ENCODE measurements at places on chromosomes 2 and 18. TPM values are rescaled to one million over a fixed set of nuclear protein-coding genes. Genes with fewer than 3 reads are reported as not detected.

GRCh38 chr18:24827501-24827900 lies 367.1 kb downstream of the HRH4 start:
- DNase-seq: no peak

DNA sequence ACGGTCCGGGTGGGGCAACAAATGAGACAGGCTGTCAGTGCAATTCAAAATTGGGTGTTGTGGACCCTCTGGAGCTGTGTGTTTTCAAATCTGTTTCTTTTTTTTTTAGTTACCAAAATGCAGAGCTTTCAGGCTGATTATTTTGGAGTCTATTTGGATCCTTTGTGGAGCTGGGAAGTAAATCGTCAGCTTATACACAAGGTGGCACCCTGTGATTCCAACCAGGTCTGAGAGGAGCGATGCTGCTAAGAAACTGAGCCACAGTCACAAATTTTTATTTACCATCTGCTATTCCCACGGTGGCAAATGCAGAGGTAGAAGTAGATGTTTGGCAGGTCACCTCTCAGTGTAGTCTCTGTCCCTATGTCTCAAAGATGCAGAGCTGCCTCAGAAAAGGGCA lies 3.8 kb upstream of the EPC2 start:
- no peak for DNase-seq

DNA sequence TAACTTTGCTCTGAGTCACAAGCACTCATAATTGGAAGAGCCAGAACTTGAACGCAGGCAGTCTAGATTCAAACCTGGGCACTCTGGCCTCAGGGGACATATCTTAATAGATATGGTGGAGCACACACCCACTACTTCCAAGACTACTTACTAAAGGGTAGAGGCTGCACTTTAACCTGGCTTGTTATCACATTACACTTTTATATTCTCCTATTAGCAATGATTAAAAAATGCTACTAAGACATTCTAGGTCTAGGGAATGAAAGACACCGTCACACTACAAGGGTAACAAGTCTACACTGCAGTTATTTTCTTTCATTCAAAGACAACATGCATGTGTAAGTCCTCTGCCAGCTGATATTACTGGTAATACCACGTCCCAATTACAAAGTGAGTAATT lies 258.8 kb downstream of the ZNF521 start:
- DNase-seq: no peak

GRCh38 chr2:167424221-167424620 lies 535.9 kb downstream of the XIRP2 start:
- no peak for DNase-seq

DNA sequence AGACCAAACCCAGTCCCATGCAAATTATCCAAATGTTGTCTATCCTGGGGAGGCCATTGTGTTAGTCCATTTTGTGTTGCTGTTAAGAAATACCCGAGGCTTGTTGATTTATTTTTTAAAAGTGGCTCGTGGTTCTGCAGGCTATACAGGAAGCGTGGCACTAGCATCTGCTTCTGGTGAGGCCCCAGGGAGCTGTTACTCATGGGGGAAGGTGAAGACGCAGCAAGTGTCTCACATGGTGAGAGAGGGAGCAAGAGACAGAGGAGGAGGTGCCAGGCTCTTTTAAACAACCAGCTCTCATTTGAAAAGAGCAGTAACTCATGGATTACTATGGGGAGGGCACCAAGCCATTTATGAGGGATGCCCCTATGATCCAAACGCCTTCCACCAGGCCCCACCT lies 80.3 kb upstream of the ARL4C start:
- no peak for DNase-seq

DNA sequence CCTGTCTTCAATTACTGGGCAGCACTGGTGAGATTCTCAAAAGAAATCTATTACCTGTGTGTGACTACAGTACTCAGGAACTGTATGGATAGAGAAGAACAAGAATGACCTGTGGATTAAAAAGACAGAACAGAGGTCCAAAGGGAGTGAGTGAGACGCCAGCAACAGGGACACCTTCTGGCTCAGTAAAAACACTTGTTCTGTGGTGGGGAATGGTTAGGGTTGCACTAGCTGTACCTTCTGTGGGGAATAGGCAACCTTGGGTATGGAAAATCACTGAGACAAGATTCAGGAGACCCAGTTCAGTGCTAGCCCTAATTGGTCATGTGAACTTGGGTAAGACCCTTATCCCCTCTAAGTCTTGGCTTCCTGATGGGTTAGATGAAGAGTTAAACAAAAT lies 986.0 kb downstream of the TSN start:
- no peak for DNase-seq

DNA sequence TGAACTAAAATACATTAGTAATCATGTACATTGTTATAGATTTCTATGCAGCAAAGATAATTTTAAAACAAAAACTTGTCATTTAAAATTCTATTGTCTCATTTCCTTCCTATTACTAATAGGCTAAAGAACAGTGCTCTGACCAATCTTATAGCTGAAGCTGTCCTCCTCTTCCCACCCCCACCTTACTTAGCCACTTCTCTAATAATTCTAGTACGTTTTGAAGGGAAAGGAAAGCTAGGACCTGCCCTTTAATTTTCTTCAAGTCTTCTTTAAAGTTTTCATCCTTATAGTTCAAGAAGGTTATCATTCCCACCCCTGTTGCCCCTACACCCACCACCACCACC lies 121.6 kb downstream of the RBMS1 start:
- no peak for DNase-seq

DNA sequence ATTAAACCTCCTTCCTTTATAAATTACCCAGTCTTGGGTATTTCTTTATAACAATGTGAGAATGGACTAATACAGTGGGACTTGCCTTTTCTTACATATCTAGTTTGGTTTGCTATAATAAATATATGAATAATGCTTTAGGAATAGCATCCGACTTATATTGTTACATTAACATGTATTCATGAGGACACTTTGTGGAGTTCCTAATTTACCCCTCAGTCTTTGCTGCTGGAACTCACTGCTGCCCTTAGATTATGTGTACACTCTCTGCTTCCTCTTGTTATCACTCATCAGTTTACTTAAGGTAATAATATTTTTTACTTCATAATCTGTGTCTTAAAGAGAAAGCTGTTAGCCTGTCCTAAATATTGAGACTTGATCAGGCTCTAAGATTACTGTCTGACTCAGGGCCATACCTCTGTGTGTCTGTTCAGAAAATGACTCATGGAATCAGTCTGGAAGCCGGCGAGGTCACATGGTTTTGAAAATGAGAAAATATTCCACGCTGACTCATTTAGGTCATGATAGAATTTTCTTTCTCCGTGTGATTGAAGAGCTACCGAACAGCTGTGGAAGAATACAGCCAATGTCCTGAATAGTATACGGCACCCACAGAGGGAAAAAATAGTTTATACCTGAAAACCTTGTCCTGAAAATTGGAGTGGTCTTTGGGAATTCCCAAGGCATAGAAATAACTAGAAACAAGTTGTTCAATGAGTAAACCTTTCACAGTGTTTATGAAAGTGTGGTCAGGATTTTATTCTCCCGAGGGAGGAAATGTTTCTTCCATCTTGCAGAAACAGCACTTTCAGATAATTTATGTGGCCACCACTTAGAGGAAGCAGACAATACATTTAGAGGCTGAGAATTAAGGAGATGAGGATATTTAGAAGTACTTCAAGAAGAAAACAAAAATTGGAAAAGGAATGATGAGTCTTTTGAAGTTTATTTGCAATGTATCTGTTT lies 156.4 kb downstream of the DSEL start:
- DNase-seq: peak; percentile 38

DNA sequence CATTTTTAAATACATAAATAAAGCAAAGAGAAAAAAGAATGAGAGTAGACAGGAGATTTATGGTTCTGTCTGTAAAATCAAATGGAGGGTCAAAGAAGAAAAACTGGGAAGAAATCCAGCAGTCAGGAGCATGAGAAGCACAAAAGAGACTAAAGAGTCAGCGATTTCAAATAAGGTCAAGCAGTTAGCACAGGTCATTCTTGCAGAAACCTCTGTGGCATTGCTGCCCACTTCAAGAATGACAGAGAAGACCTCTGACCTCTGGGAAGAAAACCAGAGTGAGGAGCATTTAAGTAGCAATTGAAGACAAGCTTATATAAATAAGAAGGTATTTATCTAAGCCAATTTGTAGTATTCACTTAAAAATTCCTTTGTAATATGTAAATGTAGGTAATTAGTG lies 172.0 kb upstream of the SPOPL start:
- DNase-seq: no peak

DNA sequence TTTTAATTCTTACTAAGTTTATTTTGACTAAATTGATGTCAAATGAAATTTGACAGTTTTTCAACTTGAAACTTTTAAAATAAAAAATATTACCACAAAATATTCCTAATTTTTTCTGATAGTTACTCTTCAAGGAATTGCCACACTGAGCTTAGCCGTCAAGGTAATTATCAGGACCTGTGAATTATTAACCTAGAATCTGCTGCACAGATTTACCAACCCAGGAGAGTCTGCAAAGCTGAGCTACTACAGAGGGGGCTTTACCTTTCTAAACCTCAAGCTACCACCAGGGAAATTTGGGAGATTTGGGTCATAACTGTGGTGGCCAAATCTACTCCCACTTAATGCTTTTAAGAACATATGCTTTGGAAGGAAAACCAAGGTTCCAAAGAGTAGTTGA lies 324.6 kb downstream of the CCDC178 start:
- DNase-seq: no peak

- no peak for DNase-seq
These were observed 2.9 kb downstream of the PROKR1 start for GRCh38 chr2:68646303-68646702.

DNA sequence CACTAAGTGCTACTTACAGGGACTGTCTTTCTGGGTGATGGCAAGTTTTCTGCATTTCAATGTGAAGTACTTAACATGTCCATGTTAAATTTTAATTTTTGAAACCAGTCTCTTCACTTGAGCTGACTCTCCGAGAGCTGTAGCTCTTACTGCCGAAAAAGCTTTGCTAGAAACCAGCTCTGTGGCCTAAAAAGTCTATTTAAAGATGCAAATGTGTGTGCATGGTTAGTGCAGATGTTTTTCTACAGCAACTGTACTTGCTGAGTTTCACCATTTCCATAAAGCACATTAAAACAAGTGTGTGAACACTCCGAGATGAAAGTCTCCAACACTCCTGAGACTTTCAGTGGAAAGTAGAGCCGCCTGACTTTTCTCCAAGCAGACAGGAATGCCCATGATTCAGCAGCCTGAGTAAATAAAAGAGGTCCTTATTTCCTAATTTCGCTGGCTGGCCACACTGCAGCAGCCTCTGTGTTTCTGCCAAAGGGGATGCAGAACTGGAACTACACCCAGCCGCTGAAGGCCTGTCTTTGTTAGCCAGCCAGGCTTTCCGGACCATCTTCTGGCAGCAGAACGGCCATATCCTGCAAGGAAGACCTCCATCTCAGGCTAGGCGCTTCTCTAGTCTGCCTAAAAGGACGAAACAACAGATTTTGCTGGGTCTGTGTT lies 121.2 kb downstream of the ZNF521 start:
- DNase-seq: peak; percentile 81

DNA sequence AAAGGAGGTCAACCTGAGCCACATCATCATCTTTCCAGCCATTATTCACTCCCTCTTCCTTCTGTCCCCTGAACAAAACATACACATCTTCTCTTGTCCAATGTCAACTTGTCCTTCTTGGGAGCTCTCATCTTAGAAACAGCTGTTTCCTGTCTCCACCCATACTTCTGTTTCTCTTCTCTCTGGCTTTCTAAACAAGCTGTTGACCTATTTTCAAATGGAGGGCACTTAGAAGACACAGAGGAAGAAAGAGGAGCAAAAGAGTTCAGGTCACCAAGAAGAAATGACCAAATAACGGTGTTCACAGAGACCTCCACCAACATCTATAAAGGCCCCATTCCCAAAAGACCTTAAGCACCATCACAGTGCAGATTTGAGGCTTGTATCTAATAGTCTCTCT lies 355.9 kb upstream of the HNRNPA3 start:
- DNase-seq: no peak

- no peak for DNase-seq
These were observed 303.6 kb upstream of the ID2 start for GRCh38 chr2:8378016-8378810.

DNA sequence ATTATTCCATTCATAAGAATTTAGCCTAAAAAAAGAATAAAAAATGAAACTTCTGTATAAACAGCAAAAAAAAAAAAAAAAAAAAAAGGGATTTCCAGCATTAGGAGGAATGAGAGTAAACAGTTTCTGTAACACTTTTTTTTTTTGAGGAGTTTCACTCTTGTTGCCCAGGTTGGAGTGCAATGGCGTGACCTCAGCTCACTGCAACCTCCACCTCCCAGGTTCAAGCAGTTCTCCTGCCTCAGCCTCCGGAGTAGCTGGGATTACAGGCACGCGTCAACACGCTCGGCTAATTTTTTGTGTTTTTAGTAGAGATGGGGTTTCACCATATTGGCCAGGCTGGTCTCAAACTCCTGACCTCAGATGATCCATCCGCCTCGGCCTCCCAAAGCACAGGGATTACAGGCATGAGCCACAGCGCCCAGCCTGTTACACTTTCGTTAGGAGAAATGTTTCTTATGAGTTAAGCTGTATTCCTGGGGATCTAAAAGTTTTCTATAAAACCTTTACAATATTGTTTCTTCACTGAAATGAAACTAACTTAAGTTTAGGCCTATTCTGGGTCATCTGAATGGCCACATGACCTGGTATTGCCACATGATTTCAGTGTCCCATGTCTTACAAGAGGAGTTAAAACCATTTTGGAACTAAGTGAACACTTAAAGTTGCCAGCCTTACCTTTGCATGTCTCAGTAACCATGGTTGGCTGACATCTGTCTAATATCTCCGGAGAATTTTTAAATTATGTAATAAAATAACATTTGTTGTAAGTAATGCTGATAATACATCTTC lies 17.5 kb downstream of the SMAD2 start:
- no peak for DNase-seq

GRCh38 chr2:156346731-156347130 lies 14.2 kb upstream of the NR4A2 start:
- no peak for DNase-seq

- DNase-seq: no peak
These were observed 20.3 kb downstream of the SNRPD1 start for GRCh38 chr18:21632393-21632792.

DNA sequence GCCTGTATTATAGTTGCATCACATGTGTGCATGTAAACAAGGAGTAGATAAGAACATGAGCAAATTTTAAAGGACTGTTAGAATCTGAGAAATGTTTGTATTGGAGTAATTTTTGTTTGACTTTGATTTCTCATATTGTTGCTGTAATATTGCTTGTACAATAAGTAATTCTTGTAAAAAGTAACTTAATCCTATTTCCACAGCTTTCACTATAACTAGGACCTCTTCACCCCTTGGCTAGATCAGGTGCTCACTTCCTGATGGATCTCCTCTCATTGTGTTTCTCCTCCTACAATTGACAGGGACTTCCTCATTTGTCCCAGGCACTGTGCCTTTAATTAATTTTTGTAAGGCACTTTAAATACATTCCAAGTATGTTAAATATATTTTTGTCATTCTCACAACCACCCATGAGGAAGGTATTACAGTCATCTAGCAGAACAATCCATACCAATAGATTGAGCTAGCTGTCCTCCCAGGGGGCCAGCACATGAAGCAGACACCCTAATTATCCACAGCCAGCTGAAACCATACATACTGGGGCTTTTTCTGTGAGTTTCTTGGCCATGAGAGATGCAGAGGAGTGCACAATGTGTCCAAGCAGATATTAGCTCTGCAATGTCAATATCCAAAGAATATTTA lies 359.5 kb upstream of the ACVR2A start:
- no peak for DNase-seq

SEPTIN10 gene
- total RNA-seq: 49.4 TPM

FHOD3 gene
- 484 TPM for total RNA-seq

SPDYA gene
- 0.31 TPM for total RNA-seq

MPPE1 gene
- total RNA-seq: 21.2 TPM

MFSD6 gene
- total RNA-seq: 26.7 TPM

RNMT gene
- 24.3 TPM for total RNA-seq

RASGRP3 gene
- total RNA-seq: 58.2 TPM

KLF7 gene
- total RNA-seq: 22.5 TPM
